ENCODE measurements at places on chromosomes 7 and 10.

DNA sequence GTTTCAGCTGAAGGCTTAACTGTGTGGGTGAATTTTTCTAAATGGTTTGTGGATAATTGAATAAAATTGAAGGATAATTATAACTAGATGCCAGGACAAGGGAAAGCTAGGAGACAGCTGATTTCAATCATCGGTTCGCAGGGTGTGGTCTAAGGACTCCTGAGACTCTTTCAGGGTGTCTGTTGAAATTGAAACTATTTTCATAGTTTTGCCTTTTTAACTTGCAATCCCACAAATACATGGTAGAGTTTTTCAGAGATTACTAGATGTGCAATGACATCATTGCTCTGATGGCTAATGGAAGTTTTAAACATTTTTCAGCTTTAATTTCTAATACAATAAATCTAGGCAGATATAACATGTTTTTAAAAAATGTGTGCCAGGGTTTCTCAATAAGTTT, 18.5 kb downstream of the TRUB1 start:
- no peak for DNase-seq

- no peak for DNase-seq
Observed at GRCh38 chr10:43322331-43322730, 49.1 kb upstream of the FXYD4 start.

GRCh38 chr7:122896509-122896908, 10.2 kb upstream of the CADPS2 start:
- DNase-seq = no peak

- DNase-seq = no peak
Observed at GRCh38 chr10:80421707-80422536, 13.6 kb downstream of the PRXL2A start.

DNA sequence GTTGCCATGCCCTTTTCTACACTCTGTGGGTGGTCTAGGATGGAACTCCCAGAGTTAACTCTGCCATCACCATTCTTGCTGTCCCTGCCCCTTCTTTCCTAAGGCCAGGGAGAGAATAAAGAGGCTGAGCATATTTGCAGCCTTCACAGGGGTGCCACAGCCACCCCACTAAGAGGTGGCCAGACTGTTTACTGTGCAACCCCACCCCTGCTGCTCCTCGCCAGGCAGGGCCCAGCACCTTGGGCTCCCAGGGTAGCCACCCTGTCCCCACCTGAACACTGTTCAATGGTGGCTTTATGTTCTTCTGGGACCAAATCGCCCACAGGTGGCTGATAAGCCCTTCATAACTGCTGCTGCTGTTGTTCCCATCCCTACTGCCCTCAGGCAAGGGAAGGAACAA, 198.9 kb downstream of the SNX13 start:
- no peak for DNase-seq

DNA sequence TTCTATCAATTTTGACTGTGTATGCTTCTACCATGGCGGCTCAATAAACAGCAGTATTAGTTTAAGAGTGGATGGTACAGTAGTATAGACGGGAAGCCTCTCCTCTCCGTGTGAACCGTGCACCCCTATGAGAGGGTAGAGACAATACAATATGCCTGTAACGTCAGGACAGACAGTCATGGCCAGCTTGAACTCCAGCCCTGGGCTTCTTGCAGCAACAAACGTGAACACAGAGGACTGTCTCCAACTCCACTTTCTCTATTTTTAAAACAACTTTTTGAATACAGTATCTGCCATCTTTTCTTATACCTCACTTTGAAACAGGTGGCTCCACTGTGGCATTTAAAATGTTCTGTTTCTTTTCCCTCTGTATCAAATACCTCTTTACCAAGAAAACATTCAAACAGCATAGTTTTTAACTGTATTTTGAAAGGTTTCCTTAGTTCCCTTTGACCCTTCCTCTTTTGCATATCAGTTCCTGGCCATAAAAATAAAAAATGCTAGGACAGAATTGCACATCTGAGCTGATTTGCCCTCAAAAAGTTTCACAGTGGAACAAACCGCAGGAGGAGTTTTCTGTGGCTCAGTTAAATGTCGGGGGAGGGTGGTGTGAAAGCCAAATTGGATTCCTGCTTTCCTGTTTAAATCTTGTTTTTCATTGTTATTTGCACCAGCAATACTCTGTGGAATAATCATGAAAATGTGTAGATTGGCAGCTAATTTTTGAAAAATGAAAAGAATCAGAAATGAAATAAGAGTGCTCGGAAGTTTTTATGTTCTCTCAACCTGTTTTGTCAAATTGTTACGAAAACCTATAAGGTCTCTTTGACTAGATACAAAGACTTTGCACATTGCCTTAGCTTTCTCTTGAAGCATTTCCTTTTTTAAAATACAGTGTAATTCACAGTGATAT, 8.0 kb downstream of the IKZF1 start:
- DNase-seq = no peak

- DNase-seq = no peak
Observed at GRCh38 chr10:79203014-79203644, 134.4 kb downstream of the ZMIZ1 start.

- no peak for DNase-seq
Observed at GRCh38 chr7:33411020-33411419, 281.7 kb downstream of the BBS9 start.

DNA sequence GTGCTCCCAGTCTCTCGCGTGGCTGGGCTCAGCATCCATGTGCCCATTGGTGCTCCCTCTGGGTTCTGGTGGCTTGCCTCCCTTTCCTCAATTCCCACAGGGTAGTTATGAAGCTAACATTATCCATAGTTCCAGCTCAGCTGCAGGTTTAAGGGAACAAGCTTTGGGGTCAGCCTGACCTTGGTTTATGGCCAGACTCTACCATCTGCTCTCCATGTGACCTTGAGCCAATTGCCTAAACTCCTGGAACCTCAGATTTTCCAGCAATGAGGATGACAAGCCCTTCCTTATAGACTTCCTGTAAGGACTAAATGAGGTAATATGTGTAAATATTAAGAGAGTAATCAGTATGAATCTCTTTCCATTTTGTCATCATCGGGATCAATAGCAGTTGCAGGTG, 10.1 kb upstream of the SLC29A3 start:
- no peak for DNase-seq

DNA sequence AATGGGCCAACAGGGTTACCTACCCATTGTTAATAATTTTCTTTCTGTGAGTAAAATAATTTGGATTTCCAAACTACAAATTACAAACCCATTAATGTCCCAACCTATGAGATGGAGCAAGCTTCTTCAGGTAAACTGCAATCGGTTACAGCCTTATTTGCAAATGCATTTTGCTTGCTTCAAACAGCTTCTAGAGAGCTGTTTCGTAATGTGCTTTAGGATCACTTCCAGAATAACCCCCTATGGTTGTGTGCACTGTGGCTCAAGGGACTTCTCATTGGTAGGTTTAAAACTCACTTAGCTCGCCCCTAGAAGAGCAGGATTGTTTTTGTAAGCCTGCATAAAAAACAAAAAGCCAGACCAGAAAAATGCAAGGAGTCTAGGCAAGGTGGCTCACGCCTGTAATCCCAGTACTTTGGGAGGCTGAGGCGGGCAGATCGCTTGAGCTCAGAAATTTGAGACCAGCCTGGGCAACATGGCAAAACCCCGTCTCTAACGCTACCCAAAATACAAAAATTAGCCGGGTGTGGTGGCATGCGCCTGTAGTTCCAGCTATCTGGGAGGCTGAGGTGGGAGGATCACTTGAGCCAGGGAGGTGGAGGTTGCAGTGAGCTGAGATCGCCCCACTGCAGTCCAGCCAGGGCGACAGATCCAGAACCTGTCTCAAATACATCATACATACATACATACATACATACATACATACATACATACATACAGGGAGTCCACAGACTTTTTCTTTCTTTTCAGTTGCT, 3.3 kb upstream of the MAP3K8 start:
- DNase-seq = no peak

GRCh38 chr7:111987115-111987826, 218.9 kb downstream of the DOCK4 start:
- no peak for DNase-seq

DNA sequence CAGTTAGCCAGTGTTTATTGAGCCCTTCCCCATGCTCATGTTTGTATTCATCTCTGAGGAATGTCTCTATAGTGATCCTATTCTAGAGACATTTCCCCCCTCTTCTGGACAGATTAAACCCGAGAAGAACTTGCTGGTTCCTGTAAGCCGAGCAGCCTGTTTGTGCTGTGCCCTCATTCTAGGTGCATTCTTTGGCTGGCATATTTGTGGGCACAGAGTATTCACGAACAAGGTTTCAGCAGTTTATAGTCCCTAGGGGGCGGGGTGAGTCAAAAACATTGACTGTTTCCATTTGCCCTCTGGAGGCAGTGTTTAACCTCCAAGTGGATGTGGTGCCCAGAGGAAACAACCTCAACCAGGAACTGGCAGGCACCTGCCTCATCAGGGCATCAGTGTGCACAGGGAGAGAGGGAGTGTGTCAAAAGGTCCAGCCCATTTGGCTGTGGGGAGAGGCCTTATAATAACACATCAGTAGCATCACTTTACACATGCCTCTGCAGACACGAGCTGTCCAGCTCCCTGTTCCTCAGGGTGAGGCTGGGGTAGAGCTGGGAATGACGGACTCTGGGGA, 273.3 kb upstream of the LRGUK start:
- peak; percentile 30 for DNase-seq

DNA sequence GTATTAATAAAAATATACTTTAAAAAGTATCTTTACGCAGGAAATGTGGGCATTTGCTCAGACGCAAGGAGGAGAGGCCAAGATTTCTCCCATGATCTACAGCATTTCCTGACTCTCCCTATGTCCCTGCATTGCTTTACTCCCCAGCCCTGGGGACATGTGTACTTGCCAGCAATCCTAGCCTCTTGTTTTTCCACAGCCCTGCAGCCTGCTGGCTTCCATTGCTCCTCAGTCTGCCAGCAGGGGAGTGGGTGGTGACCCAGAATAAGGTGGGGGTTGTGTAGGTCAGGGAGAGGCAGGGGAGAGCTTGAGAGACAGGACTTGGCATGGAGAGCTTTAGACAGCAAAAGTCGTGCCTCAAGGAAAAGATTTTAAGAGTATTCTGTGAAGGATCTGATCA, 307.7 kb downstream of the CDK14 start:
- DNase-seq = no peak

All from NCI-H1092 (cell line).